ENCODE measurements at places on chromosomes 2 and 18.

GRCh38 chr2:97701186-97701585 is 12.2 kb upstream of the ZAP70 start:
- DNase-seq: no peak

- DNase-seq: no peak
Measured at GRCh38 chr2:60116161-60116875, 437.1 kb downstream of the BCL11A start.

- no peak for DNase-seq
Measured at GRCh38 chr2:100561191-100561590, 1.6 kb upstream of the PDCL3 start.

- DNase-seq: peak; percentile 15
Measured at GRCh38 chr2:149422337-149422990, 92.1 kb downstream of the LYPD6 start.

GRCh38 chr2:36811071-36811470 is 114.6 kb downstream of the VIT start:
- no peak for DNase-seq

DNA sequence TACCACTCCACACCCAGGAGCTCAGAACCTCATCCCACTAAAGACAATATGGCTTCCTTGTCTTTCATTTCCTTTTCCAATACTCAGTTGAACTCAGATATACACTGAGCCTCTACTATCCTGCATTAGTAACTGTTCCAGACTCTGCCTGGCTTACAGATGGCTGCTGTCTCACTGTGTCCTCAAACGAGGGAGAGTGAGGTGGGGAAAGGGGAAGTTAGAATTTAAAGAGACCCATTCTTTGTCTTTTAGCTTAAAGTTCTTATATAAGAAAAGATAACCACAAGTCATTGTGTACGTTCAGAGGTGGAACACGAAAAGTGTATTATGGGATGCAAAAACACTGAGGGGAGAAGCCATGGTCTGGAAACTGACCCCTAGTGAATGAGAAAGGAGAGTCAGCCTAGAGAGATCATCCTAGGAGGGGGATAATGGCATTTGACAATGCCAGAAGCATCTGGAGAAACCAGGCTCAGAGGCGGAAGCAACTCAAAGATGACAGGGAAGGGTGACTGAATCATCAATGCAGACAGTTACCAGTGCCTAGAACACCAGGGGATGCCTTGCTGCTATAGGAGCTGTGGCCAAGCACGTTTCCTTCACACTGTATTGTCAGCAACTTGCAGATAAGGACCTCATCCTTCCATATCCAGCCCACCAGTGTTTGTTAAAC is 170.7 kb downstream of the CYRIA start:
- DNase-seq: no peak

DNA sequence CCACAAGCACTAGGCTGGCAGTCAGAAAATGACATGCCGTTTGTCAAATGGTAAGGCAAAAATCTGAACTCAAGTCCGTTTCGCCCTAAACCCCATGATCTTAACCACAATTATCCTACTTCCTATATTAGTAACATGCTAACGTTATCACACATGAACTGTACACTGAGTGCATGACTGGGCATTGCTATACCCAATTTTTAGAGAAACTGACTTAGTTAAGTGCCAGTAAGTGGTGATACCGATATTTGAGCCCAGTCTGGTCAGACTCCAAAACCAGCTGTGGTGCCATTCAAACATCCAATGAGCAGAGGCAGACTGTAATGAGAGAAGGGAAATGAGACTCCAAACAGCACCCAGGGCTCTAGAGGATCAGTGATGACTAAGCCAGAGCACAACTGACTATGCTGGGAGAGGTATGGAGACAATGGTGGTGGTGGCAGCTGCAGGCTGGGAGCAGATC is 311.7 kb upstream of the PKDCC start:
- no peak for DNase-seq

DNA sequence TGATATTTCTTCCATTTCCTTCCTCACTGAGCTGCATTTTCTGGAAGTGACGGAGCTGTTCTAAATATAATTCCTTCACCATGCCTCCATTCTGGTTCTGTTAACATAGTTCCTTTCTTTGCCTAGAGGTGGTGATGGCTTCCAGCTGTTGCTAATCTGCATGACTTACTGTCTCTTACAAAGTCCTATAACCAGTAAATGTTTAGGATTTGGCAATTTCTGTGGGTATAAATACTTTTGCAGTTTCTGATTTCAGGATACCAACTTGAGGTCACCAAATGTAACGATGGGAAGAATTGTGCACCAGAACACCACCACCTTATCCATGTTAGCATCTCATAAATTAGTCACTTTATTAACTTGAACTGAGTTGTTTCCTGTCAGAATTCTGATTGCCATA is 101.7 kb upstream of the FN1 start:
- DNase-seq: peak; percentile 83

GRCh38 chr2:26384183-26384582 is 17.5 kb upstream of the DRC1 start:
- no peak for DNase-seq

DNA sequence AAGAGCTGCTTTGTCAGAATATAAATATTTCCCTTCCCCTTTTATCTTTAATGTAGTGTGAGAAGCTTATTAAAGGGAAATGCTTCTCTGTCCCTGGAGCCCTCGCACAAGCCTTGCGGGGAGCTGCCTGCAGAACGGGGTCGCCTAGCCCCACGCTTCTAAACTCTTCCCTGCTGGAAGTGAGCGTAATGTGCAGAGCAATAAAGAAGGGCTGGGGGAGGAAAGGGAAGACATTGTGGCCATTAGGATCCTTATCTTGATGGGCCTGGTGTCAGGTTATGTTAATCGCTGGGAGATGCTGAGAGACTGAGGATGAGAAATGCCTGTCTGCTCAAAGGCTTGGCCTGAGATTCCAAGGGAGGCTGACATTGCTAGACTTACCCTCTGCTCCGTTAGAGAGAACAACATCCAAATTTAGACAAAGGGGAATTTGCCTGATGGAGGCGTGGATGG is 18.9 kb upstream of the FZD7 start:
- DNase-seq: no peak

GRCh38 chr2:228728961-228729360 is 542.1 kb downstream of the PID1 start:
- DNase-seq: no peak

- no peak for DNase-seq
Measured at GRCh38 chr2:227013330-227013729, 150.7 kb downstream of the COL4A4 start.

GRCh38 chr2:164252568-164253287 is 368.6 kb downstream of the GRB14 start:
- DNase-seq: no peak

GRCh38 chr18:72160510-72161445 is 383.4 kb downstream of the CBLN2 start:
- DNase-seq: no peak

- no peak for DNase-seq
Measured at GRCh38 chr2:64295326-64296139, 151.3 kb upstream of the PELI1 start.

DNA sequence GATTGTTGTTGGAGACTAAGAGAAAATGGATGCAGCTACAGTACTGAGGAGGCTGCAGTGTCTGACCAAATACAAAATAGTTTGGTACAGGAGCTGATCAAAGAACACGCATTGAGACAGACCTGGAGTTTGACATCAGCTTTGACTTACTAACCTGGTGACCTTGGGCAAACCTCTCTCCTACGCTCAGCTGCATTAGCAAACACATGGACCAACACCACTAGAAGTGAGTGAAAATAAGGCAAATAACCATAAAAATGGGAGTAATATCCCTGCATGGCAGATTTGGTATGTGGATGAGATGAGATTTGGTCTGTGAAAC is 126.5 kb downstream of the LPIN1 start:
- no peak for DNase-seq

- DNase-seq: no peak
Measured at GRCh38 chr2:85651097-85651496, 16.9 kb downstream of the SFTPB start.

- no peak for DNase-seq
Measured at GRCh38 chr2:155815851-155816250, 516.7 kb downstream of the NR4A2 start.

DNA sequence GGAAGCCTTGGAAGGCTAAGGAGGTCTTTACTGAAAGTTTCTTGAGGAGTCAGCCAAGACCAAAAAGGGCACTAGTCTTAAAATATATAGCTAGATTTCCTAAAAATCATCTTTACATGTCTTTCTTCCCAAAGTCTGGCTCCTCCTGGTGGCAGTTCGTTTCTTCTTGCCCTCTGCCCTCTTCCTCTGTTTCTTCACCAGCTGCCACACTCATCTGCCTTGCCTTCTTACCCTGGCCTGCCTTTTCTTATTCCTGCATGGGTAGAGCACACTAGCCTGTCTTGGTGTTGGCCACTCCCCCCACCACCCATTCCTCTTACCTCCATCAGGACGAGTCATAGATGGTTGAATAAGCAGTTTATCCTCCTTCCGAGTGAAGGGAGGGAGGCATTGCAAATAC is 129.8 kb downstream of the RAPGEF4 start:
- DNase-seq: no peak

GRCh38 chr2:12642332-12642731 is 74.4 kb upstream of the TRIB2 start:
- no peak for DNase-seq

DNA sequence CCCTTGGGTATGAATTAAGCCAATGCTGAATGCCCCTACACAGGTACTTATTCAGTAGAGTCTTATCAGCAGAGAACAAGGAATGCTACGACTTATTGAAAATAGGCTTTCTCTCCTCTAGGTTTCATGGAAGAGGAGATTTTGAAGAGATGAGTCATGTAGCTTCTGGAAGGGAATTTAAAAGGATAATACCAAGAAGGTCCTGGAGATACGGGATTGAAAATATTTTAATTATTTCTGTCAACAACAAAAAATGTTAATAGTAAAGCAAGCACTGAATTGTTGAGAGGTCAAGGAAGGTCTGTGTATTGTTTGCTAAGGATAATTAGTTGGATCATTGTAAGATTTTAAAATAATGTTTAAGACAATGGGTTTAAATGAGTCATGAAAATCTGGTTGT is 293.0 kb upstream of the SPHKAP start:
- DNase-seq: peak; percentile 8

- DNase-seq: no peak
Measured at GRCh38 chr2:237980751-237981150, 13.9 kb downstream of the UBE2F start.

- no peak for DNase-seq
Measured at GRCh38 chr2:102686479-102687439, 67.4 kb downstream of the SLC9A2 start.

DNA sequence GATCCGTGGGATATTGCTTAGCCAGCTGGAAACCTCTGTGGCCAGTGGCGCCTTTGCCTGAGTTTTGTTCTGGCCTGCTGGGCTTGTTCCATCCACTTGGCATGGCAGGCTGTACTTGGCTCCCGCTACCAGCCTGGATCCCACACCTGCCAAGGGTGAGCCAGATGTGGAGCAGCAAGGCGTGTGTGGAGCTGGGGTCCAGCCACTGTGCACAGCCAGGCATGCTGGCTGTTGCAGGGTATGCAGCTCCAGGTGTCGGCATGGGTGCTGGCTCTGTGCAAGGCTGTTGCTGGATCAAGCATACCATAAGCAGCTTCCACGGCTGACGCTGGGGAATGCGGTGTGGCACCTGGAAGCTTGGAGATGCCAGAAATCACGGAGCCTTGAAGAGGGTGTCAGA is 34.5 kb downstream of the PTPN4 start:
- no peak for DNase-seq

- DNase-seq: no peak
Measured at GRCh38 chr18:38453880-38454279, 888.3 kb upstream of the CELF4 start.

- no peak for DNase-seq
Measured at GRCh38 chr18:63255435-63255834, 64.1 kb downstream of the BCL2 start.

- DNase-seq: peak; percentile 52
Measured at GRCh38 chr2:169721016-169721415, 12.6 kb upstream of the KLHL23 start.

DNA sequence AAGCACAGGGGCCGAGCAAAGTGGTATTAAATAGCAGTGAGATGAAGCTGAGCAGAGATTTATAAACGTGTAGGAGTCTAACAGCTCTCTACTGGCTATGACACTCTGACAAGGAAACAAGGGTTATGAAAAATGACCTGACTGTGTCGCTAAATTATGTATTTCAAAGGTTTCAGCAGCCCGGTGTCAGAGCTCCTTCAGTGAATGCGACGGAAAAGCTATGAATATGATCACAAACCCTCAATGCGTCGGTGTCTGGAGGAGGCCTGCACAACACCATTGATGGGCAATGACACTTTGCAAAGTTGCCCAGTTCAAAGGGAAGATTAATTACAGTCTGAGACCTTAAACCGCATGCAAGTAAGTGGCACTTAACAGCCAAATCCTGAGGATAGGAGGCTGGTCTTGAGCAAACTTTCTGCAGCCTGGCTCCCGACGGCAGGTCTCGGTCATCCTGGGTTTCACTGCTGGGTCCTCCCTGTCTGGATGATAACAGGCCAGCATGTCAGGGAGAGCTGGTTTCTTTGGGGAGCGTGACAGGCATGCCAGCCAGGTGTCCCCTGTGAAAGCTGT is 615.1 kb upstream of the SALL3 start:
- DNase-seq: no peak

DNA sequence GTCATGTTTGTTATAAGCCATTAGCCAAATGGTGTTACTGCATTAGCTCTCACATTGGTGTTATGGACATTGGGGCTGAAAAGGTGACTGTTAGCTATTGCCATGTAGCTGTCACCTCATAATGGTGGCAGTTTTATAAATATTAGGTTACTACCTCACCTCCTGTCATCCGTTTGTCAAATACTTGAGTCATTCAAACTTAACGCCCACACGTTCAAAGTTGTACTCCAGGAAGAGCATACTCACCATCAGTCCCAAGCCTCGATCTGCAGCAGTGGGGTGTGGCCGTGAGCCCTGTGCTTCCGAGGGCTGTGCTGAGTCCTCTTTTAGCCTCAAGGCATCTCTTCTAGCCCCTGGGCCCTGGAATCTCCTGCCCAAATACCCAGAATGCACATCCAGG is 87.3 kb downstream of the PDK1 start:
- no peak for DNase-seq

DNA sequence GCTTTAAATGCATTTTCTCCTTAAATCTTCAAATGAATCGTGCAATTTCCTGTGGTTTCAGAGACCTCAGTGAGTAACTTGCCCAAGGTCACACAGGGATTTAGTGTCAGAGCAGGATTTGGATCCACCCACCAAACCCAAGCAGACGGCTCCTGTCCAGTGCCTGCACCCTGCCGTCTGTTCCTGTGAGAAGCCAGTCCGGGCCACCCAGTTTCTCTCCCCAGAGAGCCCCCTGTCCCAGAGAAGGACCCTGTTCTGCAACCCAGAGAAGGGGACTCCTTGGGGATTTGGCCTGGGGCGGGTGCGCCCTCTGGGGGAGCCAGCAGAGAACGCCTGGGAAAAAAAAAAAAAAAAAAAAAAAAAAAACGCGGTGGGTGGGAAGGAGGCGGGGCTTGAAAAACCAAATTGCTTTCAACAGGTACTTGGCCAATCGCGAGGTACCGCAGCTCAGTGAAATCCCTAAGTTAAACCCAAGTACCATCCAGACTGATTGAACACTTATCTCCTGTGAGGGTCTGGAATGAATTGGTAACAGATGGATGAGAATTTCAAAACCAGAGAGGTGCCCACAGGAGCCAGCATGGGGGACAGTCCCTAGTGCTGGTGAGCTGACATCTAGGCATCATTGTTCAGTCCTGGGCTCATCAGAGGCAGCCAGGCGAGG is 30.9 kb upstream of the REEP1 start:
- DNase-seq: no peak

- DNase-seq: no peak
Measured at GRCh38 chr2:19205983-19206533, 152.4 kb downstream of the OSR1 start.
